GM03348 (cell line): ENCODE measurements at places on chromosomes 1 and 21.

DNA sequence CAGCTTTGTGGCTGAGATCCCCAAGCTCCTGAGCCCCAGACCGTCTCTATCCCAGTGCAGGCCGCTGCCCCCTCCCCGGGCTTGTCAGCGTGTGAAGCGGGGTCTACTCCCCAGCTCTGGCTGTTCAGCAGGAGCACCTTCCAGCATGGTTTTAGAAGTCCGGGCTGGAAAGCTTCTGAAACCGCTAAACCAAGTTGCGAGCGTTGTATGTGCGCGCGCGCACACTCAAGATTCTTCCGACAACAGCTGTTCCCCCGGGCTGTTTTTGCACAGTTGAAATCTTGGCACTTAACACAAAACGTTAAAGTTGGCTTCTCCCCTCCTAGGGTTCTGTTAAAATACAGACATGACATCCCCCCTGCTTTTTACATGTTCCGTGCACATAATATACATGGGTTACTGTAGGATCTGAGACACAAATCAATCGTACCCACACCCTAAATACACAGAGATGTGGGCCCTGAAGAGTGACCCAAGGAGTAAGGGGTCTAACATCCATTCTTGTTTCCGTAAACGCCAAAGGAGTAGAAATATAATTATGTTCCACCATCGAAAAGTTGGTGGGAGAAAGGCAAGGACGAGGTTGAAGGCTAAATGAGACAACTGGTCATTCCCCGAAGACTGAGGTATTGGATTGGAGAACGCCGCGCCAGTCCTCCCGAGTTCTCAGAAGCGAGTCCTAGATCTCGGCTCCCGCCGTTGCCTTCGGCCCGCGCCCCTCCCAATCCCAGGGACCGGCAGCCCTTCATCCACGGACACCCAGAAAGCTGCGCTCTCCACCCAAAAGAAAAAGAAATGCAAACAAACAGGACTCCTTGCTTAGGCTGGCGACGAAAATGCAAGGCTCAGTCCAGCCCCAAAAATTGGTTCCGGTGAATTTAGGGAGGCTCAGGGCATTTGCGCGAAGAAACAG is 1.3 kb downstream of the TBX15 start:
- DNase-seq: peak; percentile 71

- DNase-seq: peak; percentile 20
These were observed 29.4 kb upstream of the BMP8A start for GRCh38 chr1:39462074-39462473.

GRCh38 chr1:12432897-12433296 is 185.1 kb downstream of the DHRS3 start:
- no peak for DNase-seq

GRCh38 chr1:76921590-76921989 is 54.3 kb downstream of the ST6GALNAC5 start:
- DNase-seq: no peak

DNA sequence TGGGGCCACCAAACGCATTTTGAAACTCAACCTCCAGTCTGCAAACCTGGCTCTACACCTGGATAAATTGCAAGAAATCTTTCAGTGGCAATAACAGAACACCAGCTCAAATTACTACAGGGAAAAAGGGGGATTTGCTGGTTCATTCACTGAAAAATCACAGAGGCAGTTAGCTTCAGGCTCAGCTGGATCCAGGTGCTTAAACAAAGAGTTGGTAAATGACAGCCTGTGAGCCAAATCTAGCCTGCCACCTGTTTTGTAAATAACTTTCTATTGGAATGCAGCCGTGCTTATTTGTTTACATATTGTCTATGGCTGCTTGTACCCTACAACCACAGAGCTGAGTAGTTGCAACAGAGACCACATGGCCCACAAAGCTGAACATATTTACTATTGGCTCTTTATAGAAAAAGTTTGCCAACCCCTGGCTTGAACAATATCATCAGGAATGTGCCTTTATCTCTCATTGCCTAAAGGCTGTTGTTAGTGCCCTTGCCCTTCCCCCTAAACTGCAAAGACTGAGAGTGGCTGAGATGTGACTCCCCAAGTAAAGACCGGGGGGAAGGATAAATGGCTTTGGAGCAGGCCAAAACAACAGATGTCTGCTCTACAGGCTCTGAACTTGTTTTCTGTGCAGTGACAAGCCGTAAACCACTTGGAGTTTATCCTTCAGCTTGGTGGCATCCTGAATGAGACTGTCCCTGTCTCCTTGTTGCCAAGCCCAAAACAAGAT is 21.5 kb upstream of the PTPRF start:
- no peak for DNase-seq

GRCh38 chr1:150560011-150560438 is 10.8 kb downstream of the ADAMTSL4 start:
- peak; percentile 68 for DNase-seq

GRCh38 chr1:7964476-7964875 is 3.0 kb downstream of the PARK7 start:
- DNase-seq: no peak

DNA sequence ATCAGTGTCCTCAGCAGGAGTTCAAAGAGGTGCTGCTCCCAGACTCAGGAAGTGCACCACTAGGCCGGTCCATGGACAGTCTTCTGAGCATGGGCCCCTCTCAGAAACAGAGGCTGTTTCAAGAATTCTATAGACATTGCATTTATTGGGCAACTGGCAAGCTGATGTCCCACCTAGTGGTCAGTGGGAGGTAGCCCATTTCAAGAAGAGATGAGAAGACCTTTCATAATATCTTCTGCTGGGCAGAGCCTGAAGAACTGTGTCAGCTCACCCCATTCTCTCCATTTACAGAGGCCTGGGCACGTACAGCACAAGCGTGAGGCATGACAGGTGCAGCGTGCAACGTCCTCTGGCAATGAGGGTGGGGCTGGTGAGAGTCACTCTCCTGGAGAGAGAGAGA is 216.0 kb downstream of the DYRK1A start:
- peak; percentile 74 for DNase-seq

DNA sequence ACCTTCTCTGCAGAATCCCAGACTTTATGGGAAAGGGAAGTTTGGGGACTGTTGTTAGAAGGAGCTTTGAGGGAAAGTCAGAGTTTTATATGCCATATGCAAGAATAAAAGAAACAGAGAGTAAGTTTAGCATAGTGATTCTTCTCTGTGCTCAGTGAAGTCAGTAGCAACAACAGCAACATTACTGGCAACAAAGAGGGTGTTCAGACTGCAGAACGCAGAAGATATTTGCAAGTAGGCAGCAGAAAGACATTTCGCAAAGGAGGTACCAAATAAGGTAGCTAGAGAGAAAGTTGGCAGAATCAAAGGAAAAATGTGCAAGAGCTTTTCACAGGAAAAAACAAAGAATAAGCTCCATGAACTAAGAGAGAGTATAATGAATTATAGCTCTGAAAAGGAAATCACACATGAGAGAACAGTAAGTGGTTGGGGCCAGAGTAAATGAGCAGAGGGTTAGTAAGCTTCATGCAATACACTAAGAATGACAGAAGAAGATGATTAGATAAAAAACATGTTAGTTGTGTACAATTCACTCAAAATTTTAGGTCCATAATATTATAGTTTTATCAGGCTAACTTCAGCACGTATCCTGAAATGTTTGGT is 98.1 kb downstream of the NEGR1 start:
- peak; percentile 14 for DNase-seq

- peak; percentile 85 for DNase-seq
These were observed 697 bp downstream of the PRDM16 start for GRCh38 chr1:3069491-3070308.

- no peak for DNase-seq
These were observed 10.7 kb upstream of the CSRP1 start for GRCh38 chr1:201517631-201518030.
